ENCODE measurements at places on chromosomes 2 and 18. TPM values are rescaled to one million over a fixed set of nuclear protein-coding genes. Genes with fewer than 3 reads are reported as not detected.

ZNF521 gene
- total RNA-seq = 0.72 TPM

GYPC gene
- 7.7 TPM for total RNA-seq

ICA1L gene
- total RNA-seq = 1.9 TPM

KANSL1L gene
- total RNA-seq = 7.5 TPM

NHEJ1 gene
- 20.9 TPM for total RNA-seq

CD226 gene
- total RNA-seq = 1.9 TPM

SLC16A14 gene
- 0.96 TPM for total RNA-seq

UGT1A6 gene
- total RNA-seq = 23.2 TPM

CDH20 gene
- total RNA-seq = not detected

ADGRF3 gene
- not detected for total RNA-seq
